ENCODE measurements at places on chromosomes 11 and 22.

- no peak for DNase-seq
These were observed 21.9 kb downstream of the MRPL23 start for GRCh38 chr11:1969035-1969434.

- no peak for DNase-seq
These were observed 762.9 kb downstream of the METTL15 start for GRCh38 chr11:28871090-28871489.

GRCh38 chr11:95641495-95641894 is 148.1 kb downstream of the FAM76B start:
- DNase-seq, result no peak

GRCh38 chr11:27619039-27619574 is 81.1 kb downstream of the BDNF start:
- DNase-seq, result no peak

DNA sequence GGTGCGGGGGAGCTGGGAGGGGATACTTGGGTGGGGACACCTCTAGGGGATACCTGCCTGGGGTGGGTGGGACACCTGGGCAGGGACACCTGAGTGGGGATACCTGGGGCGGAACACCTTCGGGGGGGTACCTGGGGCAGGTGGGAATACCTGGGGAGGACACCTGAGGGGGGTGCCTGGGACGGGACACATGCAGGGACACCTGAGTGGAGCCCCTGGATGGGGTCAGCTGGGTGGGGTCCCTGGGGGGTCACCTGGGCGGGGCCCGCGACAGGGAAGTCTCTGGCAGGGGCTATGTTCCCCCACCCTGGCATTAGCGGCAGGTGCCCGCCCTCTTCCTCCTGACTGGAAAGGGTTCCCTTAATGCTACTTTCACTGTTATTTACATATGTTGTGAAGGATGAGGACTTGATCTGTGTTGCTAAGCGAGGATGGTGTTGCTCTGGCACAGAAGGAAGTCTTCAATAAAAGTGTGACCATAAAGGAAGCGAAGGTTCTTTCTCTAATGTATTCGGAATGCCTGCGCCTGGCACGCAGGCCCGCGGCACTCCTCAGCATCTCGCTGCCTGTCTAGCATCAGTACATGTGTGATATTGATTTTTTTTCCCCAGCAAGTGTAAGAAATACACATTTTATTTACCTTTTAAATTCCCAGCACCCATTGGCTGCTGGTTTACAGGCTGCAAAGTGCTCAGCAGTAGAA is 801.7 kb downstream of the BRD1 start:
- no peak for DNase-seq

DNA sequence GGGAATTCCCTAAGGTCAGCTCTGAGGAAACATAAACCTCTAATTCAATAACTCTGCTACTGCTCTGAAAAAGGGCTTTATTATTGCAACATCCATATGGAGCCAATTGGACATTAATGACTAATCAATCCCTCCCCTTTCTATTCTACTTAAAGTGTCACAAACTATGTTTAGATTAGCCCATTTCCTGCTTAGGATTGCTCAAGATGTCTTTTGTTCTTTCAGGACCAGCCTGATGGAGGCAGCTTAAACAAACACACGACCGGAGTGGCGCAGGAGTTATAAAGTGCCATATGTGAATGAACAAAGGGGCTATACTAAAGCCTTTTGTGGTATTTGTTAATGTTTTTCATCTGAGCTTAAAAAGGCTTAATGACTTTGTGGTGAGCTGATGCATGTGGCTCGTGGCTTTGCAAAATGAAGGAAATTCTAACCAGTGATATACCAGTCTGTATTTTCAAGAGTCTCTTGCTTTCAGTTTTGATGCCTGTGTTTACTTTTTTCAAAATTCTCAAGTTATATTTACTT is 354.4 kb downstream of the SOX6 start:
- DNase-seq, result peak; percentile 0

DNA sequence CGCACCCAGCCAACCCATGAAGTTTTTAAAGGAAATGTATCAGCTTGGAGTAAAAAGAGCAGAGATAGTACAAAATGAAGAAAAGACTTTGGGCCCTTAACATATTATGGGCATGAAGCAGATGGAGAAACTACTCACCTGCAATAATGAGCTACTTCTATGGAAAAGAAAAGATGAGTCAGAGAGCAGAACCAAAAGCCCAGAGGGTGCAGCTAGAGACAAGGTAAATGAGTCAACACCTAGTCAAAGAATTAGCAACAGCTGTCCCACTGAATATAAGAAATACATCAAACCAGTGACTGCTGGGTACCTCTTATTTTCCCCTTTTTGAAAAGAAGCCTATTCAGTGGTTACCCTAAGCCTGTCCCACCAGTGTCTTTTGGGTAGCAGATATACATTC is 61.8 kb downstream of the RPL27A start:
- DNase-seq, result no peak

GRCh38 chr22:20579273-20580120 is 72.1 kb downstream of the MED15 start:
- no peak for DNase-seq

DNA sequence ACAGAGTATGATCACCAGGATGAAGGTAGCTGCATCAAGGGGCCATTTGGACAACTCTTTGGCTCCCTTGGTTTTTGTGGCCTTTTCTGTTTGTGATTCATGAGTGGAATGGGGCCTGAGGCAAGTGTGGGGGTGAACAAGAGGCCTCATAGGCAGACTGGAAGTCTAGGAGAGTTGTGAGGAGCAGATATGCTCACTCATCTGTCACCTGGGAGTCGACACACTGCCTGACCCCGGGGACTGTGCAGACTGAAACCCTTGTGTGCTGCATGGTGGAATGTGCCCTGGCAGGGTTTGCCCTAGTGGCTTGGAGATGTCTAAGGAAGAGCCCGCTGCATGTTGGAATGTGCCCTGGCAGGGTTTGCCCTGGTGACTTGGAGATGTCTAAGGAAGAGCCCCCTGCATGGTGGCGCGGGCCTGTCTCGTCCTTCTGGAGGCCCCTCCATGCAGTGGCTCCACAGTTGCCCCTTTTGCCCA is 60.0 kb downstream of the MED15 start:
- no peak for DNase-seq

DNA sequence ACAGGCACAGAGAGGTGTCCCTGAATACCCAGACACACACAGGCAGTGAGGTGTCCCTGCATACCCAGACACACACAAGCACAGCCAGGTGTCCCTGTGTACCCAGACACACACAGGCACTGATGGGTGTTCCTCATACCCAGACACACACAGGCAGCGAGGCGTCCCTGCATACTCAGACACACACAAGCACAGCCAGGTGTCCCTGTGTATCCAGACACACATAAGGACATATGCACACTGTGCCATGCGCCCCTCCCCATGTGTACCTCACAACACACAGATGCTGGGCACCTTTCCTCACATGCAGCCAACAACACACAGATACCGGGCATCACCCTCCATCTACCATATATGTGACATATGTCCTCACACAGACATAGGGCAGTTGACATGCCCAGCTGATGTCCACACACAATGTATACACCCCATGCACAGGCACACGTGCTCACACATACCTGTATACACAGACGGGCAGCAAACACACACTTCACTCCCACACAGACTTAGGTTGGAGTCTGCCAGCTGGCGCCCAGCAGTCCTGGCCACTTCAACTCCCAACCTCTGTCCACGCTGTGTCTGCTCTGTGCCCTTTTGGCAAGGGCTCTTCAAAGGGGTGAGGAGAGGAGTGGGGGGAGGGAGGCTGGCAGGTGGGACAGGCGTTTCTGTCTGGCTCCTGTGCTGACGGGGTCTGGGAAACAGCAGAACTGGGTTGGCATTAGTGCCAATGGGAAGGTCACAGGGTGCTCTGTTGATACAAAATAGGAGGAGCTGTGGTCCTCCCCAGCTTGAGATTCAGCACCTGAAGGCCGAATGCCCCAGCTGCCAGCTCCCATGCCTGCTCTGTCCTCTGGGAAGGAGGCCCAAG is 69.4 kb upstream of the ALX4 start:
- DNase-seq, result no peak

GRCh38 chr11:43164831-43165230 is 147.0 kb upstream of the API5 start:
- no peak for DNase-seq

- no peak for DNase-seq
These were observed 1.7 kb downstream of the AP5B1 start for GRCh38 chr11:65778901-65779668.

DNA sequence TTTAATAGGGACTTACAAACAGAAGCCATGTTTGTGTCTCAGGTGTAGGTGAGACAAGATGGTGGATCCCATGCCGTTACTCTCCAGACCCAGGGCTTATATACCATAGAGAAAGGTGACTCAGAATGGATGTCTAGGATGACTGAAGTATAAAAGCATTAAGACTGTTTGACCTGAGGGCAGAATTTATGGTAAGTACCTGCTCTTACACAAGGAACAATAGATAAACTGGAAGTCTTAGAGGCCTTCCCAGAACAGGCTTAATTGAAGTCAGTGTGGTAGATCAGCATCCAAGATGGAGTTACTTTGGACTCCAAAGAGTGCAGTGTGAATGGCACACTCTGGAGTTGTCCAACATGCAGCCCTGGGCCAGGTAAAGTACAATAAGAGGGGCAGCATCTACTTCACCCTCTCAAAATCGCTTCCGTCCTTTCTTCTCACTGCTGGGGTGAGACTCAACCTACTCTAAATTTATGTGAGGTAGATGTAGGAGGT is 387.0 kb upstream of the DDI1 start:
- no peak for DNase-seq

DNA sequence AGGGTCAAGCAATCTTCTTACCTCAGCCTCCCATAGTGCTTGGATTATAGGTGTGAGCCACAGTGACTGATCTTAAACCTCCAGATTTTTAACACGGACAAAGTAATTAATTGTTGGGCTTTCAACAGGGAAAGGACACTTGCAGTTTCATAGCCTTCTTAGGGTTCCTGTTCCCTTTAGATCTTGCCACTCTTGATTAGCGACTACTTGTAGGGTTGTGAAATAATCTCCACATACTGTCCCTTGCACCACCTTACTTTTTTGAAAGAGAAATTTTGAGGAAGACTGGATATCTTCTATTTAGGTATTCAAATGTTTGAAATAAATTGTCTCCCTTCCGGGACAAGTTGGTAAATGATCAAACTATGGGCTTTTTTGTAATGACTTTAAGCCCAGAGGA is 7.6 kb downstream of the MS4A4E start:
- DNase-seq, result no peak

DNA sequence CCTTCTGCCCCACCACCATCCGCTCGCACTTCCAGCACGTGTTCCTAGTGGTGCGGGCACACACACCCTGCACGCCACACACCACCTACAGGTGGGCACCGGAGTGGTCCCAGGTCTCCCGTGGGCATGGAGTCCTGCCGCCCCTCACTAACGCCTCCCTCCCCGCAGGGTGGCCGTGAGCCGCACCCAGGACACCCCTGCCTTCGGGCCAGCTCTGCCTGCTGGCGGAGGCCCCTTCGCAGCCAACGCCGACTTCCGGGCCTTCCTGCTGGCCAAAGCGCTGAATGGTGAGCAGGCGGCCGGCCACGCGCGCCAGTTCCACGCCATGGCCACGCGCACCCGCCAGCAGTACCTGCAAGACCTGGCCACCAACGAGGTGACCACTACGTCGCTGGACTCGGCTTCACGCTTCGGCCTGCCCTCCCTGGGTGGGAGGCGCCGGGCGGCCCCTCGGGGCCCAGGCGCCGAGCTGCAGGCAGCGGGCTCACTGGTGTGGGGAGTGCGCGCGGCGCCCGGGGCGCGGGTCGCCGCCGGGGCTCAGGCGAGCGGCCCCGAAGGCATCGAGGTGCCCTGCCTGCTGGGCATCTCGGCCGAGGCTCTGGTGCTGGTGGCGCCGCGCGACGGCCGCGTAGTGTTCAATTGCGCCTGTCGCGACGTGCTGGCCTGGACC is 8.5 kb downstream of the SIPA1 start:
- DNase-seq, result no peak

DNA sequence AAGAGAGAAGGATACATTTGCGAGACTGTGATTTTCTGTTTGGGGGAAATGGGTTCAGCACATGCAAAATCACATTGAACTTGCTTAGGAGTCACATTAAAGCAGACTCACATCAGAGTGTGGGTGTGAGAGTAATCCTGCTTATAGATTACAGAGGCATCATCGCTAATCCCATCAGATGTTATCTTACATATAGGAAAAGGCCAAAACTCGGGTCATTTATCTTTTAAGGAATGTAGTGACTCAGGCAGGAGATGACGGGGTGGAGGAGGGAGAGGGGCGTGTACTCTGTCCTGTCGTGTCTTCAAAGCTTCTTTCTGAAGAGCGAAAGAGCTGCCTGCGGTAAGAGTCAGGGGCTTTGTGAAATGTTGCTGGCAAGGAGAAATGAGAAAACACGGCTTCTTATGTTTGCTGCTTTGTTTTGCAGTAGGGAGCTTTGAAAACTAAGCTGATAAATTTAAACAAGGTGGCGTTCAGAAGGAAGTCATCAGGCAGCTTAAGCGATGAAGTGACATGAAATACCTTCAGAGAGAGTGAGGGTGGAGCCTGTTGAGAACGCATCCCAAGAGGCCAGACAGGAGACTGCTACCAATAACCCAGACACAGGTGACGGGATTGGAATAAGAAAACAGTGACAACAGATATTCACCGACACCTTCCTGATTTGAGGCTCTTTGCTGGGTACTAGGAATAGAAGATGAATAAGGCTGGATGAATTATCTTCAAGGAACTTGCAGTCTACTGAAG is 2.2 kb upstream of the C11orf16 start:
- no peak for DNase-seq

GRCh38 chr22:44426981-44427380 is 71.1 kb downstream of the RTL6 start:
- no peak for DNase-seq

DNA sequence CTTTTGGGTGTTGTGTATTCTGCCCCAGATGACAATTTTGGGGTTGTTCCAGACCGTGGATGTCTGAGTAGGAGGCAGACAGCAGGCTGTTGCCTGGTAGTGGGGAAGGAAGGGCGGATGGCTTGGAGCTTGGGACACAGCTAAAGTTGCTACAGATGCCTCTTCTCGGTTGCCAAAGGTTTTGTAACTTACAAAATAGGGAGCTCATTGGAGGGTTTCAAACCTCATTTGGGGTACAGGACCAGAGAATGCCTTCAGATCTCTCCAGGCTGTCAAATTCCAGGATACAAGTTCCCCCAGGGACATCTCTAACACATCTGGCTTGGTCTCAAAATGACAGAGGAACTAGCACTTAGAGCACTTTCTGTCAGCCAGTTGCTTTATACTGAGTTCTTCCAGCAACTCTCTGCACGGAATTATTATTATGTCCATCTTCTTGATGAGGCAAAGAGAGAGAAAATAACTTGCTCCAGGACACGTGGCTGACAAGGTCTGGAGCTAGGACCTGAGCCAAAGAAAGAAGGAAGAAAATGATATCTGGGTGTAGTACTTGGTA is 56.0 kb downstream of the SLC1A2 start:
- DNase-seq, result no peak

DNA sequence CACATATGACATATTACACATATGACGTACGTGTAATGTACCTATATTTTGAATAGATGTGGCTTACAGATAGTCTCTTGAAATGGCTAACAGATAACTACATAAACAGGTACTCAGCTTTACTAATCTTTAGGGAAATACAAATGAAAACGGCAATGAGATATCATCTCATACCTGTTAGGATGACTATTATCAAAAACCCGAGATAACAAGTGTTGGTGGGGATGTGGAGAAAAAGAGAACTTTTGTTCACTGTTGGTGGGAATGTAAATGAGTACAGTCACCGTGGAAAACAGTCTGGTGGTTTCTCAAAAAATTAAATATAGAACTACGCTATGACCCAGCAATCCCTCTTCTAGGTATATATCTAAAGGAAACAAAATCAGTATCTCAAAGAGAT is 247.6 kb downstream of the ETS1 start:
- DNase-seq, result no peak
